ENCODE measurements at places on chromosomes 6 and 20.

DNA sequence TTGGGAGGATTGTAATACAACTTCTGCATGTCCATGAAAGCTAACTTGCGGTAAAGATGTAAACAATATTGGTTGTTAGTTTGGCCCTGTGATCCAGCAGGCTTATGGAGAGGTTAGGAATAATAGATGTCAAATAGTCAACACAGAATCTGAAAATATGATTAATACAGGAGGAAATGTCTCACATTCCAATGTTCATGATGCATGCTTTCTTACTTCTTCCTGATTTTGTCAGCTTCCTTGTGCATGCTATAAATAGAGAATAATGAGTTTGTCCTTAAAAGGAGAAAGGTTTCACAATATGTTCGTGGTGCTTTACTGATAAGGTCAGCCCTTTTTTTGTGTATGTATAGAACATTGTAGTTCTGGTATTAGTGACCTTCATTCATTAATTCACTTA, 136.7 kb downstream of the MMUT start:
- DNase-seq: no peak

DNA sequence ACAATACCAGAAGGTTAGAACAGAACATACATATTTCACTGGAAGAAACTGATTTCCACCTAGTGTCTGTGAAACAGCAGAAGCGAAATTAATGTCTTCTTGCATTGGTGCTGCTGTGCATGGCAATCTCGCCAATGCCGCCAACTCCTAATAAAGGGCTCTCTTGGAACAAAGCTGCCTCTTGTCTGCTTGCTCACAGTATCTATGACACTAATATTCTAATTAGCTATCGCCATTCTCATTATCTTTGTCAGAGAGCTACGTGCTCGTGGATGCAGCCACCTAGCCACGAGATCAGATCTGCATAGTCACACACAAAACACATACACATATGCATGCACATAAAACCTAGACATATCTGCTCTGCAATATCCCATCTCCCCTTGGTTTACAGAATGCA, 145.9 kb upstream of the OLIG3 start:
- DNase-seq: no peak

GRCh38 chr6:34633785-34634184, 62.8 kb downstream of the ILRUN start:
- DNase-seq: no peak

DNA sequence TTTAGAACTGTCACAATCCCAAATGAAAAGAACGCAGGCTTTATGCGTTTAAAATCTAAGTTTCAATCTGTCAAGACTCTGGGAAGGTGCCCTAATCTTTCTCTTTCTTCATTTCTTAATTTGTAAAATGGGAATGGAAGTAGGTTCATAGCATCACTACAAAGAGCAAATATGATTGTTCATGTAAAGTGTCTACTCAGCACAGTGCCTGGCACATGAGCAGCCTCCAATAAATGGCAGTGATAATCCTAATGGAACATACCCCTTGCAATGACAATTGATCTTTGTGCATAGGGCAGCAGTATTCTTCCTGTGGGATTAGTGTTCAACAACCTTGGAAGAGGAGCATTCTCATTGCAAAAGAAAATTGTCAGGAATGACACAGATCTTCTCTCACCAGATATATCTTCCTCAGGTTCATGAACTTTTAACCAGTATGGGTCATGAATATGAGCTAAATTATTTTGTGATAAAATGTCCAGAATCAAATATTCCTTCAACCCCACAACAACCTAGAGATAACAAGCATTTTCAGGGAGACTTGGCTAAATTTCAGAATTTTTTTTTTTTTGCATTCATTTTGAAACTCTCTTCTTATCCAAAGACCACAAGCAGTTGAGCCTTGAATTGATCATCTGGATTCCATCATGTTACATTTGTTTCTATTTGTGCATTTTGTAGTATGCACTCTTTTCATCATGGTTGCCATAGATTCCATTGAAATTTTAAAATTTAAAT, 149.1 kb downstream of the TBX18 start:
- DNase-seq: no peak

- no peak for DNase-seq
Observed at GRCh38 chr6:159450815-159451465, 242.1 kb downstream of the SOD2 start.

GRCh38 chr20:25493748-25494505, 86.5 kb downstream of the GINS1 start:
- DNase-seq: no peak

GRCh38 chr20:46088409-46089166, 1.2 kb downstream of the NCOA5 start:
- DNase-seq: no peak
